Activated naive CD8-positive, alpha-beta T cell treated with anti-CD3 and anti-CD28 coated beads, Interleukin-2, amount 50 U/mL, for 16 hours (primary cell): ENCODE measurements at places on chromosomes 4 and X.

DNA sequence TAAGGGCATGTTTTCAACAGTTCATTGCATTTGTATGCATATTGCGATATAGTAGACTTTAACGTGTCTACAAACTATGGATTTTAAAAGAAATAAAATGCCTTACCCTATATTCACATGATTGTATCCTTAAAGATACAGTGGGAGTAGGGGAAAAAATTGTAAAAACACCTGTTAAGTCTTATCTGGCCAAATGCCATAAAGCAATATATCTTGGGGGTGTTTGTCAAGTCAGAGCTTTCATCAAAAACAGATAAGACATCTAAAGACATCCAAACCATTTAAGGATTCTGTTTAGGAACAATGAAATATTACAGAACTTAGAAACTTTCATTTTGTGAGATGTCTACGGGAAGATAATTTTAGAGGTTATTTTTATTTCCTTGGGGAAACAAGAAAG lies 152.3 kb downstream of the AASDH start:
- no peak for DNase-seq

DNA sequence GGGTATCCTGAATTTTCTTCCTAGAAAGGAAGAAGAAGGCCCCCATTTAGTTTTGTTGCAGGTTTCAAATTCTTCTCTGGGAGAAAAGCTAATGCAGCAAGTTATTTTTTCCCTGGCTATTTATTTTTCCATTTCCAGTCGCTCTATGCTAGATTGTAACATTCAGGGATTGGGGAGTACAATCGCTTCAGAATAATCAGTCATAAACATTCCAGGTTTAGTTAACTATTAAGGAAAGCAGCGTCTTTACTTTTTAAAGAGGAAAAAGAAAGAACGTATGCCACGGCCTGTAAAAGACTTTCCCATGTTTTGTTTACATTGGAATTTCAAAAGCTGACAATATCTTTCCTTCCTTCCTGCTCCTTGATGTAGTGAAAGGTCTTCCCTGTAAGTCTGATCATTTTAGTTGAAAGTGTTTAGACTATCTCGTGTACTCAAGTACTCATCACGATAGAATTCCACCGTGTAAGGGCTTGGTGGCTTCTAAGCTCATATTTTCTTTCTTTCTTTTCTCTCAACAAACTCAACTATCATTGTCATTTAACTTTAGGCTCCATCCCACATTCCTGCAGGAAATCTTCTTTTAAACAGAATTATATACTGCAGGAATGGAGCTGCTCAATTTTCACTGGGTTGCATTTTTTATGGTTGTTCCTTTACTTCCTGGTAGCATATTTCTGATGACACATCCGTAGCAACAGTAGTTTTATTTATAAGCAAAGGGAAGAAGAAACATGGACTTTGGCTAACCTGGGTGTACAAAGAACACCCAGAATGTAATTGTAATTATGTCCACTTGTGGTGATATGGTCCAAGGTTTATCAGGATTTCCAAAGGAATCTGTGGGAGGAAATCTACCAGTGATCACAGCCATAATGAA lies 213.1 kb upstream of the FAT1 start:
- no peak for DNase-seq

DNA sequence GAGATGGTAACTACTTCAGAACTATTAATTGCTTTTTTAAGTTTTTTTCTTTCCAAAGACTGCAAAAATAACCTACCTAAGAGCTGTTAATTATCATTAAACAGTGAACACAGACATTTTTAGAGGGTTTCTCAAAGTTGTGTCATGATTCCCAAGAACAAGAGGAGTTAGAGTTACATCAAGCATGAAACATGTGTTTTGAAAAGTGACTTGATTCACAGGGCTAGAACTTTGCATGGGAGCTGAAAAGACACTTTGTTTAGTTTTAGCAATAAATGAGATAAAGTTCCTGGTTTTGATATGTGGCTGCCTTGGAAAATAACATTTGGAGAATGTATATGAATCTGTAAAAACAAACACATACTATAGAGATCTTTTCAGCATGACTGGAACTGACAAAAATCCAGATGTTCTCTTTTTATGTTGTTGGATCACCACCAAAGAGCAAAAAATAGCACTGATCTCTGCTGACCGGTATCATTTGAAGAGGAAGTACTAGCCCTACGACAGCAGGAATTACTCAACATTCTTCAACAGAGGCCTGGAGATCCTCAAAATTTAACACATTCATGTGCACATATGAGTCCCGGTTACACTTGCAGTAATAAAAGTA lies 173.0 kb upstream of the PCDH18 start:
- DNase-seq, result no peak

GRCh38 chr4:101183666-101184373 lies 163.5 kb downstream of the PPP3CA start:
- DNase-seq, result no peak

DNA sequence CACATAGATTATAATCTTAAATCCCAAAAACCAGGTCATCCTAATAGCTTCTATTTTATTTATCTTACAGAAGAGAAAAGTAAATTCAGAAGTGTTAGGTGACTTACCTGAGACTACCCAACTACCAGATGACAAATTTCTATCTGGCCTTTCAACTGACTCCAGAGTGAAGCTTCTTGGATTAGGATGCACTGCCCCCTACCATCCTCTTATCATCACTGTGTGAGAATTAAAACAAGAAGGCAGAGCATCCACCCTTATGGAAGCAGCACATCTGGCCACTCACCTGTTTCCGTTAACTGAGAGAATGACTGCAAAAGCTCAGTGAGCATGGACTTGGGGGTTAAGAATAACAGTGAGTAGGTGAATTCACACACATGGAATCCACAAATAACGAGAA lies 502.6 kb upstream of the TECRL start:
- no peak for DNase-seq

DNA sequence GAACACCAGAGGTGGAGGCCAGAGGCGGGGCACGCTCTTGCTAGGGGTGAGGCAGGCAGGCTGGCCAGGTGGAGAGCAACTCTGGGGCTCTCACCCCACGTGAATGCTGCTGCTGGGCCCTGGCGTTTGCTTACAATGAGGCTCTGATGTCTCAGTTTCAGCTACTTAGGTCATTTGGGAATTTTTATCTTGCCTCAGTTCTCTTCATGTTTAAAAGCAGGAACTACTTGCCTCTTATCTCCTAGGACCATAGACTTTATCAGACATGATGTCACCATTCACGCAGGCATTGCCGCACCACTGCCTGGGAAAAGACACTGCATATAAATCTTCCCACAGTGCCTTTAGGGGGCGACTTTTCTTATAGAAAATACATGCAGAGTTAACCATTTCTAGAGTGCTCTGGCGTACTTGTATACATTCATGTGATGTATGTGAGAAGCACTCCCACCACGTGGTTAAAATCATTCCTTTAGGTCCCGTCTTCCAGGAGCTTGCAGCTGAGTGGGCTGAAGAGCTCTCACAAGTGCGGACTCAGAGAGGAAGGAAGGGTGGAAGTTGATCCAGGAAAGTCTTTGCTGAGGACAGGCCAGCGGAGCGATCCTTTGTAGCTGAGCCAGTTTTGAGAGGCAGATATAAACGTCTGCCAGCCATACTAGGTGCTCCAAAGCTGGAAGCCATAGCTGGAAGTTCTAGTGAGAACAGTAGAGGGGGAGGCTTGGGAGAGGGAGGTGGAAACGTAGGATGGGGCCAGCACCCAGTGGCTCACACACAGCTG lies 84.3 kb upstream of the CLDN34 start:
- DNase-seq, result no peak

GRCh38 chr4:75007891-75008290 lies 75.0 kb downstream of the PARM1 start:
- DNase-seq, result no peak

- DNase-seq, result no peak
Measured at GRCh38 chrX:40573763-40574162, 7.0 kb upstream of the ATP6AP2 start.

DNA sequence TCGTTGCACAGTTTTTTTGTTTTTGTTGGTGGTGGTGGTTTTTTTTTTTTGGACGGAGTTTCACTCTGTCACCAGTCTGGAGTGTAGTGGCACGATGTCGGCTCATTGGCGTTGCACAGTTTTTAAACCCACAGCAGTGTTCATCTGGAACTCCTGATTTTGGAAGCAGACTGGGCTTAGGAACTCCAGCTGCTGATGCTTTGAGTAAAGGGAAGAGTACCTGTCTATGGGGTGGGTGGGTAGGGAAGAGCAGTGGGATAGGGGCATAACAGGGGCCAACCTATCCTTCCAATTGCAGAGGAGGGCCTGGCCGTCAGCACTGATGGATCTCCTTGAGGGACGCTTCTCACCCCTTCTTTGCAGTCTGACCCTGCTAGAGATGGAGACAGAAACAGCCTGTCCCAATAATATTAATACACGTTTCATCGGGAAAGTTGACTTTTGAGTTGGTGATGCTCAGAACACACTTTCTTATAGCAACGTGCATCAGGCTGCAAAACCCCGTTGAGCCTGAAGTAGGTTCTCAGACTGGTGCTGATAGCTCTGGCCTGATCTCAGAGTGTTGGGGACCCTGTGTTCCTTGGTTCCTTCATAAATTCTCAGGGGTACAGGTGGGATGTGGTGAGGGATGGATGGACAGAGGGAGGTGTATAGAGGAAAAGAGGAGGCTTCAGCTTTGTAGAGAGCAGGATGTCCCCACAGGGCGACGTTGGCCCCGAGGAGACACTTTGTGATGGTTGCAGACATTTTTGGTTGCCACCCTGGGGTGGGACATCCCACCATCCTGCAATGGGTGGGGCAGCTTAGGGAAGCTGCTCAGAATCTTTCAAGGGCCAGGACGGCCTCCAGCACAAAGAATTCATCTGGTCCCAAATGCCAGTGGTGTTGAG lies 2.3 kb downstream of the CD99 start:
- no peak for DNase-seq

DNA sequence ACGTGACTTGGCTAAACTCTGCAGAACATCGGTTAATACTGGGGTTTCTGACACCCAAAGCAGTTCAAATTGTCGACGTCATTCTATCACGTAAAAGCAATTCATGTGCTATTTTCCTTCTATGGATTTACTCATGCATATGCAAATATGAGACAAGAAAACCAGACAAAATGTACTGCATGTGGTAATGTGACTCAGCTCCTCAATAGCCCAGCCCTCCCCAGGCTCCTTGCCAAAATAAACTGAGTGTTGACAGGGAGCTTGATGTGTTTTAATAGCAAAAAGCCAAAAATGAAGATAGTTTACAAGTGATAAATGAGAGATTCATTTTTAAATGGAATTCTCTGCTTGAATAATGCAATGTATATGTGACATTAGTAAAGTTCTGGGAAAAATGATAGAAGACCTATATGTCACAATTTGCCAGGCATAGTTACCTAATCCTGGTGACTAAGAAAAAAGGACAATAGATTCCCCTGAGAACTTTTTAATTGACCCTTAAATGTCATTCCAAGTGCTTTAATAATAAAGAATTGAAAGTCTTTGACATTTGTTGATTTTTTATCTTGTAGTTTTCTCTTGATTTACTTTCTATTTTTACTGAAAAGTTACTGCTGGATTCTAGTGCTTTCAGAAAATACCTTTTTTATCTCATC lies 1700.6 kb upstream of the TENM3 start:
- no peak for DNase-seq

- no peak for DNase-seq
Measured at GRCh38 chr4:102311912-102312311, 33.4 kb downstream of the SLC39A8 start.

GRCh38 chr4:105296672-105297071 lies 150.0 kb downstream of the TET2 start:
- no peak for DNase-seq

DNA sequence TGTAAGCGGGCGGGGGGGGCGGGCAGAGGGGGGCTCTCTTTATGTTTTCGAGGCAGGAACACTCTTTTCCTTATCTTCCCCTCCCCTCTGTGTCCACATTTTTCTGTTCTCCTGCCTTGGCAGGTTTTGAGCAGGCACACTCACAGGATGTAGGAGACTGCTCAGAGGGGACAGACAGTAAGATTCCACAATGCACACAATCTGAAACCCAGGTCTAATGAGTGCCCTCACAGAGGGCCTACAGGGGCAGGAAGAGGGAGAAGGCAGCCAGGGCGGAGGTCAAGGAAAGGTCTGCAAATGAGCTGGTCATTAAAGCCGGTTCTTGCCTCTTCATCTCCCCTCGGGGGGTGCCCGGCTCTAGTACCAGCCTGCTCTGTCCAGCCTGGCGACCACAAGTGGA lies 106.1 kb upstream of the ATP6AP2 start:
- DNase-seq, result no peak

GRCh38 chr4:166172619-166173018 lies 299.6 kb downstream of the TLL1 start:
- no peak for DNase-seq

DNA sequence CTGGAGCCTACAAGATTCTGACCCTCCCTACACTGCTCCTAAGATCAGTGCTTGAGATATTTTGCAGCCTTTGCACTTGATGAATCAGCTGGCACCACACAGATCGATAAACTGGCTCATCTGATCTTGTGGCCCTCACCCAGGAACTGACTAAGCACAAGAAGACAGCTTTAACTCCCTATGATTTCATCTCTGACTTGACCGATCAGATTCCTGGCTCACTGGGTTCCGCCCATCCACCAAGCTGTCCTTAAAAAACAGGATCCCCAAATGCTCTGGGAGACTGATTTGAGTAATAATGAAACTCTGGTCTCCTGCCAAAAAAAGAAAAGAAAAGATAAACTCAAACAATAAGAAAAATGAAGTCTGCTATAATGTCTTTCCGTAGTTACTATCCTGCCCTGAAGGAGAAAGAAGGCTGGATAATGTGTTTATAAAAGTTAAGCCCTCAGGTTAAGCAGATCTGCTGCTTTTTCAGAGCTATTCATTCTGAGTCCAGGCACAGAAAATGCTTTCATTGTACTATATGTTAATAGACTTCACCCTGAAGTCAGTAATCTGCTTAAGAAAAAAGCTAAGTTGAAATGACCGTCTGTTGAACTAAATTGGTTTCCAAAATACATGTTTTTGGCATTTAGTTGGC lies 795.2 kb downstream of the TRIML1 start:
- no peak for DNase-seq

- no peak for DNase-seq
Measured at GRCh38 chrX:134998246-134998645, 7.5 kb downstream of the SMIM10 start.

GRCh38 chr4:136803433-136803832 lies 728.9 kb downstream of the PCDH18 start:
- DNase-seq, result no peak

DNA sequence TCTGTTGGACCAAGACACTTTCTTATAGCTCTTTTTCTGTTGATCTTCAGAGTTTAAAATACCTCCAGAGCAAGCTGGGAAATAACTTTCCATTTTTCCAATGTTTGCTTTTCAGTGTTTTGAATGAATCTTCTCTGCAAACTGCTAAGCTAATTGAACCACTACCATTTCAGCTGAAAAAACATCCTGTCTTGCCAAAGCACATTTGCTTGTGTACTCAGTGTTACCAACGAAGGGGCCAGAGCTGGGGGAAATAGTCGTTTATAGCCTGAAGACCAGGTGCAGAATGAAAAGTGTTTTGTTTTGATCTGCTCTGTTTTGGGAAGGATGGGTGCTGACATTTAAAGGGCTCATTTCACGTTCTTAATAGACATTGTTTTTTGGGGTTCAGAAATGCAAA lies 88.4 kb upstream of the CLNK start:
- no peak for DNase-seq
